Transverse colon (tissue), 4 donors: ENCODE measurements at places on chromosomes 1 and 21. TPM values are rescaled to one million over a fixed set of nuclear protein-coding genes. Genes with fewer than 3 reads are reported as not detected.

Gene ZNF593OS
- not detected for total RNA-seq

Gene DNALI1
- 6.6 TPM for total RNA-seq

Gene INSRR
- total RNA-seq = not detected

Gene CDK18
- total RNA-seq = 32.6 TPM

Gene SYDE2
- total RNA-seq = 14.5 TPM

Gene NOL9
- total RNA-seq = 8.6 TPM

Gene SH2D5
- 0.37 TPM for total RNA-seq

Gene CTSE
- total RNA-seq = 3.2 TPM

Gene LMOD1
- total RNA-seq = 115 TPM

Gene TMEM35B
- total RNA-seq = 24.3 TPM

Gene MIXL1
- 0.32 TPM for total RNA-seq

DNA sequence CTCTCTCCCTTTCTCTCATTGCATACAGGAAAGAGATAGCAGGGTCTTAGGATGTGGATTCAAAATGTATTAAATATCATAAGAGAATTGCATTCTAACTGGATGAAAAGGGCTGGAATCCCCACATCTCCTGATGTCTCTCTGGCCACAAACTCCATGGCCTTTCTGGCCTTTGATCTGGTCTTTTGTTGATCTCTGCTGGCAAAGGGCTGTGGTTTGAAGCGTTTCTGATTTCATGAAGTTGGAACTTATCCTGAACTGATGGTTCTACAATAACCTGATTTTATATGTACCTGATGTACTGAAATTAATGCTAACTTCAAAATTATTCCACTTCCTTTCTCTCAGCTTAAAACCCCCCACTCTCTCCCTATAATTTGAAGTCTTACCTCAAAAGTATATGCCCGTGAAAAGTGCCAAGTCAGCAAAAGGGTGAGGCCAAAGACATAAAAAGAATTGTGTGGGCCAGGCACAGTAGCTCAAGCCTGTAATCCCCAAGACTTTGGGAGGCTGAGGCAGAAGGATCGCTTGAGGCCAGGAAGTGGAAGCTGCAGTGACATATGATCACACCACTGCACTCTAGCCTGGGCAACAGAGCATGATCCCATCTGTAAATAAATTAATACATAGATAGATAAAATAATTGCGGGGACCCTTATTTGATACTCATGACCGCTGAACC is 6.4 kb upstream of the KIF14 start:
- no peak overlapping the region for H3K4me3 ChIP-seq
- no peaks in the 10 kb centered on the region for H3K27me3 ChIP-seq
- no peaks in the 10 kb centered on the region for H3K36me3 ChIP-seq
- H3K4me1 ChIP-seq = peaks cover 2% of the 10 kb centered on the region
- no peak overlapping the region for H3K27ac ChIP-seq

DNA sequence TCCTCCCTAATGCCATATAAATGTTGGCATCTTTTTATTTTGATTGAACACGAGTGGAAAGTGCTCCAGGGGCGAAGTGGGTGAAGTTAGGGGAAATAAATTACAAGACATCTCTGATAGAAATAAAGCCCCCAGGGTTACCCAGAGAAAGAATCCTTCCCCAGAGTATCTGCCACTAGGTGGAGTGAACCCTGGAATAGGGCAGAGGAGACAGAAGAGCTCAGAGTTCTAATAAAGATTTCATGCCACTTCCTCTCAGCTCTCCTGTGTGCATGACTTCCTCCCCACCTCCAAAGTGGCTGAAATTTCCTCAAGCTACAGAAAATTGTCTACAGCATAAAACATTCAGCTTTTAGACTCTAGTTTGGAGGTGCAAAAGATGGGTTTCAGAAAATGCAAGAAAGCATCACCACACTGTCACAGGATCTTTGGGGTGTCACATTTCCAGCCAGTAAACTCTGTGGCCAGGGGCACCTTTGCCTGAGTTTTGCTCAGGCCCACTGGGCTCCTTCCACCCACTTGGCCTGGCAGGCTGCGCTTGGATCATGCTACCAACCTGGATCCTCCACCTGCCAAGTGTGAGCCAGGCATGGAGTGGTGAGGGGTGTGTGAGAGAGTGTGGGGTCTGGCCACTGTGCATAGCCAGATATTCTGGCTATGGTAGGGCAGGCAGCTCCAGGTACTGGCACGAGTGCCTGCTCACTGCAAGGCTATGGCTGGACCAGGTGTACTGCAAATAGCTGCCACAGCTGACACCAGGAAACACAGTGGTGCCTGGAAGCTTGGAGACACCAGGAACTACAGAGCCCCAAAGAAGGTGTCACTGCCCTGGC is 208.8 kb upstream of the USP25 start:
- DNase-seq = no peak
- H3K36me3 ChIP-seq = no peaks in the 10 kb centered on the region
- no peaks in the 10 kb centered on the region for H3K27me3 ChIP-seq
- H3K27ac ChIP-seq = no peak overlapping the region
- H3K4me3 ChIP-seq = no peak overlapping the region

DNA sequence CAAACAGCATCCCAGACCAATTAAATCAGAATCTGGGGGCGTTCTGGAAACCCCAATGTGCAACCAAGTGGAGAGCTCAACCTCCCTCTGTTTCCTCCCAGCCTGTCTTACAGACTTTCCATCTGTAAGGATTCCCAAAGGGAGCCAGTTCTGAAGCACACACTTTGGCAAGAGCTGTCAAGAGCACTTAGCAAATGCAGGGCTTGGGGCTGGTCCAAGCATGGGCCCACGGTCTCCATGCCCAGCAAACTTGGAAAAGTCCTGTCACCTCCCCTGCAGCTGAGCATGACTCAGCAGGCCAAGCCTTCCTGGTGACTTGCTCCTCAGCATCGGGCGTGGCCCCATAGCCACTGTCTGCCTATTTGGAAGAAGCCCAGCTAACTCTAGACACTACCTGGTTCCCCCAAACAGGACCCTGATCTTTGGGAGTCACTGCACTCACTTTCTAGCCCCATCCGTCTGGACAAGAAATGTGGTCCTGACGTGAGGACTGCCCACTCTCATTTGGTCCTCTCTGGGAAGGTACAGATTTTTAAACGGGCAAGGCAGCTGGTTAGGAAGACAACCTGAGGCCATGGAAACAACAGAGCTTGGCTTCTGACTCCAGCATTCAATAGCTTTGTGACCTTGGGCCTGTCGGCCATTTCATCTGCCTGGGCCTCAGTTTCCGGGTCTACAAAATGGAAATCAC is 16.9 kb downstream of the SLC2A1 start:
- H3K27me3 ChIP-seq = no peaks in the 10 kb centered on the region
- H3K4me3 ChIP-seq = no peak overlapping the region
- peaks cover 89% of the 10 kb centered on the region for H3K4me1 ChIP-seq

GRCh38 chr1:154391086-154391770 is 13.9 kb upstream of the IL6R start:
- no peak overlapping the region for H3K4me3 ChIP-seq
- H3K36me3 ChIP-seq = no peaks in the 10 kb centered on the region
- DNase-seq = no peak
- no peak overlapping the region for H3K27ac ChIP-seq

GRCh38 chr1:31633117-31633516 is 11.6 kb downstream of the PEF1 start:
- H3K4me3 ChIP-seq = no peak overlapping the region
- H3K4me1 ChIP-seq = peaks cover 12% of the 10 kb centered on the region
- no peaks in the 10 kb centered on the region for H3K36me3 ChIP-seq

GRCh38 chr1:58977598-58977997 is 193.8 kb upstream of the JUN start:
- H3K27ac ChIP-seq = no peak overlapping the region
- no peaks in the 10 kb centered on the region for H3K36me3 ChIP-seq
- no peak for DNase-seq
- H3K4me1 ChIP-seq = peaks cover 12% of the 10 kb centered on the region
- H3K27me3 ChIP-seq = no peaks in the 10 kb centered on the region

GRCh38 chr1:75053207-75053606 is 81.0 kb upstream of the LHX8 start:
- H3K4me1 ChIP-seq = no peaks in the 10 kb centered on the region
- H3K27me3 ChIP-seq = no peaks in the 10 kb centered on the region
- H3K4me3 ChIP-seq = no peak overlapping the region

- H3K4me1 ChIP-seq = no peaks in the 10 kb centered on the region
- DNase-seq = no peak
- no peak overlapping the region for H3K27ac ChIP-seq
- H3K4me3 ChIP-seq = no peak overlapping the region
- H3K27me3 ChIP-seq = no peaks in the 10 kb centered on the region
- H3K36me3 ChIP-seq = no peaks in the 10 kb centered on the region
Measured at GRCh38 chr1:32047701-32048100, 25.0 kb upstream of the TMEM39B start.

DNA sequence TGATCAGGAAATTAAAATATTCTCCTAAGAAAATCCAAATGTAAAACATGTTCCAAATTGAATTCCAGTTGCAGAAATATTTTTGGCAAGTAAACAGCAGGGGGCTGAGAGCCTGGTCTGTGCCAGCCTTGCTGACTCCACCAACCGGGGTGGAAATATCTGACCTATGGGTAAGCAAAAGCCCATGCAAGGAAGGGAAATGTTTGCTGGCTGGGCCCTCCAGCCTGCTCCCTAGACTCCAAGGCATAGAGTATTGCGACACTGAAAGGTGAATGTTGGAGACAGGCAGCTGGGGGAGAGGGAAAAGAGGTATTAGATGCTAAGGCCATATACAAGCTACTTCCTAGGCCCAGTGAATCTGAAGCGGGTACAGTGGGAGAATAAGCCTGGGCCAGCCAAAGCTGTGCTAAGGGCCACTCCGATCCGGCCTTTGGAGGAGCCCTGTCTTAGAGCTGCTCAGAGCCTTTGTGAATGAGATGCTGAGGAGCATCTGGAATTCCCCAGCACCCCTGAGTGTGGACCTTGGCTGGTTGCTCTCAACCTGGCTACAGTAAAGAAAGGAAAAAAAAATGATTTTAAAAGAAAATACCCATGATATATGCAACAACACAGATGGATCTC is 24.9 kb upstream of the ATP1B1 start:
- DNase-seq = no peak
- no peaks in the 10 kb centered on the region for H3K36me3 ChIP-seq
- peaks cover 2% of the 10 kb centered on the region for H3K4me1 ChIP-seq
- H3K27ac ChIP-seq = no peak overlapping the region
- no peak overlapping the region for H3K4me3 ChIP-seq

DNA sequence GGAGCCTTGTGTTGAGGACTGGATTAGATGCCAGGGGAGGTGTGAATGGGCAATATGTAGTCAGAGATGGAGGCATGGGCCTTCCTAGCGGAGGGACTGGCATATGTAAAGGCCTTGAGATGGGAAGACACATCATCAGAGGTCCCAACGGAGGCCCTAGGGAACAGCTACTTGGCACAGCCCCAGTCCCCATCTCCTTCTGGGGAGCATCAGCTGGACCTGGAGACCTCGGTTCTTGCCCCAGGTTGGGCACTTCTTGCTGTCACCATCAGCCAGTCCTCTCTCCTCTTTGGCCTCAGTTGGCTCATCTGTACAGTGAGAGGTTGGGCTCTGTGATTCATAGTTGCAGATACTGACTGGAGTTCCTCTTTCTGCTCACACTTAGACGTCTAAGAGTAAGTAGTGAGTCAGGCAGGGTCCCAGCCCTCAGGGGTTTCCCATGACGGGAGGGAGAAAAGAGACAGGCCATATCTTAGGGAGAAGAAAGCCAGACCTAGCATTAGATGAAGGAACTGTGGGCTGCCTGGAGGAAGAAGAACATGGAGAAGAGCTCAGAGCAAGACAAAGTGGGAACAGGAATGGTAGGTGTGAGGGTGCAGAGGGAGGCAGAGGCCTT is 3.4 kb upstream of the MARCKSL1 start:
- no peaks in the 10 kb centered on the region for H3K27me3 ChIP-seq
- no peak overlapping the region for H3K27ac ChIP-seq
- H3K4me3 ChIP-seq = no peak overlapping the region
- H3K4me1 ChIP-seq = peaks cover 40% of the 10 kb centered on the region
- DNase-seq = no peak
- no peaks in the 10 kb centered on the region for H3K36me3 ChIP-seq

- no peak overlapping the region for H3K4me3 ChIP-seq
- no peaks in the 10 kb centered on the region for H3K36me3 ChIP-seq
- no peaks in the 10 kb centered on the region for H3K27me3 ChIP-seq
Measured at GRCh38 chr1:93587354-93587753, 94.3 kb downstream of the BCAR3 start.

DNA sequence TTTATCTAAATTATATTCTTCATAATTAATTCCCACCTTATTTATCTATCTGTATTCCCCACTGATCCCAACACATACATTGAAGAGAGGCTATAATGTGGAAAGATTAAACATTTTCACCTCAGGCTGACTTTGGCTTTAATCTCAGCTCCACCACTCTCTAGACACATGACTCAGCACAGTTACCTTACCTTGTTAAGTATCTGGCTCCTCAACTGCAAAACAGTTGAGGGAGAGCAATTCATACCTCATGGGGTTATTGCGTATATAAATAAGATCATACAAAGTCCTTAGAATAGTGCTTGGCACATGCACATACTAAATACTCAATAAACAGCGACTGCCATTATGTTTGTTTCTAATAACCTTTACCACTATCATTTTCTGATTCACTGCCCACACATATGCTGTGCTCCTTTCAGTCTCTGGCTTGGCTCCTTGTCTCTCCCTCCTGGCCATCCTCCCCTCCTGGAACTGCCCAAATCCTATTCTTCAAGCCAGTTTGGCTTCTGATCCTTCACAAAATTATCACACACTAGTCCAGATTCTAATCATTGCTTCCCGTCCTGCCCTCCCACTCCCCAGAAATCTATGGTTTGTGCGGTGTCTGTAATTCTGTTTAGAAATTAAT is 50.1 kb downstream of the BCL9 start:
- H3K36me3 ChIP-seq = no peaks in the 10 kb centered on the region

GRCh38 chr1:44296086-44296485 is 59.0 kb downstream of the ERI3 start:
- no peaks in the 10 kb centered on the region for H3K36me3 ChIP-seq
- peaks cover 10% of the 10 kb centered on the region for H3K4me1 ChIP-seq
- no peaks in the 10 kb centered on the region for H3K27me3 ChIP-seq
- no peak overlapping the region for H3K27ac ChIP-seq
- DNase-seq = no peak
- H3K4me3 ChIP-seq = no peak overlapping the region

DNA sequence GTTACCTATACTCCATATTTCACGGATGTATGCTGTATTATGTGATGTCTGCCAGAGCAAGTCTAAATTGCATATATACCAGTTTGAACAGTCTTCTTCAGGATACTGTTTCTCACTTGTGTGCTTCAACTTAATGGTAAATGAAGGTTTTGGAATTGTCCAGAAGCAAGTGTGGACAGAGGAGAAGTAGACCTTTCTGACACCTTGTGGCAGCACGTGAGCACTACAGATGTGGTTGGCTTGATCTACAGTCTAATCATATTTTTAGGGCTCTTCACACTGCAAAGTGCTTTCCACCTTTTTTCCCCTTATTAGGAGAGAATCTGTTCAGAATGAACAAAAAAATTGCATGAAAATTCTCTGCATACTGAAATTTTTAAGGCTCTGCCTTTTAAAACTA is 10.9 kb downstream of the MORC3 start:
- no peak overlapping the region for H3K27ac ChIP-seq
- no peak overlapping the region for H3K4me3 ChIP-seq
- DNase-seq = peak; percentile 63
- H3K4me1 ChIP-seq = peaks cover 53% of the 10 kb centered on the region
- peaks cover 13% of the 10 kb centered on the region for H3K36me3 ChIP-seq

- H3K27me3 ChIP-seq = no peaks in the 10 kb centered on the region
- no peak for DNase-seq
- no peak overlapping the region for H3K27ac ChIP-seq
Measured at GRCh38 chr1:183346276-183346732, 71.9 kb downstream of the NMNAT2 start.

GRCh38 chr1:227756172-227756959 is 21.1 kb downstream of the SNAP47 start:
- DNase-seq = peak; percentile 33
- H3K4me3 ChIP-seq = no peak overlapping the region
- H3K36me3 ChIP-seq = no peaks in the 10 kb centered on the region
- no peaks in the 10 kb centered on the region for H3K27me3 ChIP-seq

- H3K4me3 ChIP-seq = no peak overlapping the region
- H3K4me1 ChIP-seq = peaks cover 9% of the 10 kb centered on the region
- H3K27ac ChIP-seq = peak overlapping the region; percentile 16
- H3K27me3 ChIP-seq = no peaks in the 10 kb centered on the region
- DNase-seq = peak; percentile 55
Measured at GRCh38 chr1:182259229-182259872, 132.2 kb downstream of the GLUL start.
